CD4-positive, alpha-beta T cell treated with Interleukin-2 at 100 ng/mL for 4 hours (primary cell): ENCODE measurements at places on chromosomes 5 and 9.

DNA sequence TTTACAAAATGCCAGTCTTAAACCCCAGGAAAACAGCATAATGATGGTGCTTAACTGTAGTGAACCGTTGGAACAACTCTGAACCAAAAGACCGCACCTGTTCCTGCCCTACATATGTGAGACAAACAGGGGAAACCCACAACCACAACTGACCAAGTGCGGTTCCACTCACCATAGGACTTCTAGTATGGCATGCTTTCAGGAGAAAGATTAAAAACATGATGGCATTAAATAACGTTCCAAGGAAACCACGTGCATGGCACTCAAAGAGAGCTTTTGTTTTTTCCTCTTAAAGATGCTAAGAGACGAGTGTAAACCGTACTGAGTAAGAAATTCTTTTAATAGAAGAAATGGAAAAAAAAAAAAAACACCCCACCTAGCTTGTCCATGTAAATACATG, 119.8 kb downstream of the SSBP2 start:
- DNase-seq = peak; percentile 31

DNA sequence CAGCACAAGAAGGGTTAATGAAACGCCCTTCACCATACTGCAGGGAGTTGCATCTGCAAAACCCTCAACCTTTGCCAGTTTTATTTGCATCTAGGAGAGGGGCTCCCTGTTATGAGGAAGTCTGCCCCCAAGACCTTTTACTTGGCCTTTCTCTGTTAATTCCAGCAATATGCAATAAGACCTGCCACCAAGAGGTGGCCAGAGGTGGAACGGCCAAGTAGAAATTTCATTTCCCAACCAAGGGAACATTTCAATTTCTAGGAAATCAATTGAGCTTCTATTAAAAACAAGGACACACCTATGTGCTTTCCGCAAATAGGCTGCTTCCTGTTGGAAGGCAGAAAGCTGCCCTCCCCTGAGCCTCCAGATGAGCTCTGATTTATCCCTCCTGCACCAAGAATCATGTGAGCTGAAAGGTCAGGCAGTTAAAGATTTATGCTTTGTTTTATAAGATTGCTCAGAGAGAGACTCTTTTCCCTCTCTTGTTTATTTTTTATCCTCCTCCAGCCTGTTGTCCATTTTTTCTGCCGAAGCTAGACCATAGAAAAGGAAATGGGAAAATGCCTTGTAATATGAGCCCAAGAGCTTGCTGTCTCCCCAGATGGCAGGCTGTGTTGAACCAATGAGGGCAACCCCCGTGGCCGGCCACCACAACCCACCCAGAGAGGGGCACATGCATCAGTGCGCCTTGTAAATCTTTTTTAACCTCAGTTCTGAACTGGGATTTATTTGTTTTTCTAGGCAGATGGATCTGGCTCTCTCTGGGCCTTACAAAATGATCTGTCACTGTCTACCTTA, 572.8 kb downstream of the TLE1 start:
- no peak for DNase-seq

- no peak for DNase-seq
Measured at GRCh38 chr9:82790875-82791274, 272.1 kb downstream of the RASEF start.

DNA sequence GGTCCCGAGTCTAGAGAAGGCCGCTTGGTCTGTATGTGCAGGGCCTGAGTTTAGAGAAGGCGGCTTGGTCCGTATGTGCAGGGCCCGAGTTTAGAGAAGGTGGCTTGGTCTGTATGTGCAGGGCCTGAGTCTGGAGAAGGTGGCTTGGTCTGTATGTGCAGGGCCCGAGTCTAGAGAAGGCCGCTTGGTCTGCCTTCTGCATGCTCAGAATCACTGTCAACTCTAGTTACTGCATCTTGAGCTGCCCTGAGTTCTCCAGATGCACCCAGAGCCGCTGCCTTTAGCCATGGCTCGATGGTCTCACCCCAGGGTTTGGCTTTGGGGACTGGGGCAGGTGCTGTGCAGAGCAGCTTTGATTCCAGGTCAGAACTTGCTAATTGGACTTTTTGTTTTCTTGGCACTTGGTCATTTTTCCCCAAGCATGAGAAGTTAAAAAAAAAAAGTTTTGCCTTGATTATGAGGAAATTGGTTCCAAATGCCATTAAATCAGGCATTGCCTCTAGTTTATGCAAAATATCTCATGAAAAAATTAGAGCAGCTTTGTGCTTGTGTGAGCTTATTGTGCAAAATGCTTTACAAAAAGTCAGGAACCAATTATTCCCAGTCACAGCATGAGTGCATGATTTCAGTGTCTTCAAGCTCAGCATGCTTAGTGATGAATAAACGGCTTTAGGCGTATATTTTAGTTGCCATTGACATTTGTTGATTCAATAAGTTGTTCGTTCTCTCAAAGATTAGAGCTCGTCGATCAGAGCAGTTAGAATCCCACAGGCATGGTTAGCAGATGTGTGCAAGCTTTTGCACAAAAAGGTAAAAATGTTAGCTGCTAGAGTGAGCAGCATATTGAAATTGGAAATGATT, 25.4 kb upstream of the EXOC3 start:
- no peak for DNase-seq

- DNase-seq = peak; percentile 50
Measured at GRCh38 chr5:56692359-56693219, 122.8 kb upstream of the MAP3K1 start.
